ENCODE measurements at places on chromosomes 5 and 9. TPM values are rescaled to one million over a fixed set of nuclear protein-coding genes. Genes with fewer than 3 reads are reported as not detected.
A peak's percentile ranks its signal among the peaks of the same experiment; 100 is the strongest.

GRCh38 chr5:68242743-68243142 lies 27.2 kb downstream of the PIK3R1 start:
- no peak for DNase-seq

- DNase-seq, result no peak
Measured at GRCh38 chr9:132356324-132356924, 1.6 kb upstream of the SETX start.

Gene BTNL9
- 5.3 TPM for total RNA-seq

Gene FAM219A
- 9.6 TPM for total RNA-seq

DNA sequence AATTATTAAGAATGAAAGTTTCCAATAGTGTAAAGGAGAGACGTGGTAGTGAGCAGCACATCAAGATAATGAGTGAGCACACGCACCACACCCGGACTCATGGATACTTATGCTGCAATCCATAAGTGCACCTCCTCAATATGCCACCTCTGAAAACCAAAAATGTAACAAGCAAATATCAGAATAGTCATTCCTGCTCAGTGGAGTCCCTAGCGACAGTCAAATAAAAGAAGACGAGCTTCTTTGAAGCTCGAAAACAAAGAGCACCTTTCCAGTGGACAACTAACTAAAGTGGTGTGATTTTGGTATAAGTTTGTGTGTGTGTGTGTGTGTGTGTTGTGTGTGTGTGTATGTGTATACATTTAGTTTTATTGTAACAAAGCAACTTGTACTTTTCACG lies 241.3 kb downstream of the DEPDC1B start:
- DNase-seq, result no peak

DNA sequence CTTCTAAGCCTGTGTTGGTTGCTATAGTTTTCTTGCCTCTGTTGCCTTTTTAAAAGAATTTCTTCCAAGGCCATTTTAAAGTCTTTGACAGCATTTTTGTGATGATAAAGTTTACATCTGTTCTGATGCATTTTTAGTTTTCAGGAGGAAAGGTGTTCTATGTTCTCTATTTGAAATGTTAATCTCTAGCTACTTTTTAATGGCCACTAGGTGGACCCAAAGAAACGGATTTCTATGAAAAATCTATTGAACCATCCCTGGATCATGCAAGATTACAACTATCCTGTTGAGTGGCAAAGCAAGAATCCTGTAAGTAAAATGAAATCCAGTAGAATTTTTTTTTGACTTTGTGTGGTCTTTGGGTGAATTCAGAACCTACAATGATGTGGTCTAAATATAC lies 60.2 kb downstream of the MELK start:
- DNase-seq, result no peak

GRCh38 chr9:14992516-14992915 lies 82.3 kb upstream of the FREM1 start:
- no peak for DNase-seq

- DNase-seq, result no peak
Measured at GRCh38 chr5:108521841-108522506, 140.1 kb upstream of the FBXL17 start.

Gene ZNF658
- total RNA-seq, result 2.7 TPM

DNA sequence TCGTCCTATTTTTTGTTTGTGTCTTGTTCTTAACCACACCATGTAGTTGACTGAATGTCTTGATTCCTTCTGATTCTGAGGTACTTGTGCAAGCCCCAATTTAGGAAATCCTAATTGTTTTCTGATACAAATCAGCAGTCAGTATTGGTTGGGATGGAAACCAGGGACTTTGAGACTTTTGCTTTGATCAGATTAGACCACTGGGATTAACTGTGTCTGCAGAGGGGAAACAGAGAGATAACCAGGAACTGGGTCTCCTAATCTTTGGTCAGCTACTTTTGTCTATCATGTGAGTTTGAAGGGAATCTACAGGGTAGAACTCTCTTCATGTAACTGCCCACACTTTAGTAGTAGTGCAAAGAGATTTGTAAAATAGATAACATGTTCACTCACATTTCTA lies 173.8 kb upstream of the POC5 start:
- DNase-seq, result no peak

Gene TBCA
- 56.7 TPM for total RNA-seq

Gene TMC1
- total RNA-seq, result not detected

Gene ZNF169
- total RNA-seq, result 1.2 TPM

GRCh38 chr5:57795203-57795602 lies 312.6 kb upstream of the ACTBL2 start:
- DNase-seq, result no peak

DNA sequence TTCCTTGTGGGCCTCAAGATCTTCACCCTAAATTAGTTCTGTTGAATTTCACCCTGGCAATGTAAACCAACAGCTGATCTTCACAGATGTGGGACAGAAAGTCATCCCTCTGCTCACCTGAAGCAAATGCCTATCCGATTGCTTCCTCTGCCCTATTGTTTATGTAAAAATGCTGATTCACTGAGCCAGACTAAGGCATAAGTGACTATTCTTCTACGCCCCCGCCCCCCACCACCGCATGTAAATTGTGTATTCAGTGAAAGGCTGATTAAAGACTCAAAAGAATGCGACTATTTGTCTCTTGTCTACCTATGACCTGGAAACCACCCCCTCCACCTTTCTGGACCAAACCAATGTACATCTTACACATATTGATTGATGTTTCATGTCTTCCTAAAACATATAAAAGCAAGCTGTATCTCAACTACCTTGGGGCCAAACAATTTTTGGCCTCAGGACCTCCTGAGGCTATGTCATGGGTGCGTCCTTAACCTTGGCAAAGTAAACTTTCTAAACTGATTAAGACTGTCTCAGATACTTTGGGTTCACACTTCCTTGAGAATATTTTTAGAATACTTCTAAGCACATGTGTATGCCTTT lies 129.7 kb upstream of the BOD1 start:
- no peak for DNase-seq

- DNase-seq, result no peak
Measured at GRCh38 chr9:34591917-34592866, 2.7 kb upstream of the CNTFR start.

- DNase-seq, result peak; percentile 83
Measured at GRCh38 chr5:55226934-55227663, at the start of gene MCIDAS. Gene MCIDAS, minus strand, starts transcription at chr5:55227315. Its CDS starts 177 bp downstream, at chr5:55227138.

GRCh38 chr9:122821278-122821943 lies 7.0 kb downstream of the PDCL start:
- no peak for DNase-seq

Gene SOX30
- total RNA-seq, result not detected

Measured in pancreas (tissue), 10 donors.